Vagina (tissue), 2 donors: ENCODE measurements at places on chromosomes 12 and 14. TPM values are rescaled to one million over a fixed set of nuclear protein-coding genes. Genes with fewer than 3 reads are reported as not detected.

- H3K36me3 ChIP-seq: no peaks in the 10 kb centered on the region
- no peaks in the 10 kb centered on the region for H3K27me3 ChIP-seq
- DNase-seq: no peak
- H3K4me1 ChIP-seq: peaks cover 32% of the 10 kb centered on the region
- no peak overlapping the region for H3K27ac ChIP-seq
- no peak overlapping the region for H3K4me3 ChIP-seq
Observed at GRCh38 chr12:46548605-46549071, 176.1 kb upstream of the SLC38A2 start.

DNA sequence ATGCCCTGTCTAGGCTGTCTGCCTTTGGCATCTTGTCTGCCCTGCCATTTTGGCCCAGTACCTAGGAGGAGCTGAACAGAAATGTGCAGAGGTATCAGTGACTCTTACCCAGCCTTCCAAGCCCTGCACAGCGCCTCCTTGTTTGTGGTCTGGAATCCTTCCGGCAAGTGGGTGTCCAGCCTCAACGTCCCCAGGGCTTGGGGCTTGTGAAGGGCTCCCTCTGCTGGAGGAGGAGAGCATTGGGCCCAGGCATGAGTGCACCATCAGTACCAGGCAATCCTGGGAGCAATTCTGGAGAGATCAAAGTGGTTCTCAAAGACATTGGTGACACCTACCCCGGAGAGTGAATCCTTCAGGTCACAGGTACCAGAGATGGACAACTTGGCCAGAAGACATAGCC, 2.4 kb upstream of the TCL1B start:
- H3K27ac ChIP-seq: no peak overlapping the region
- H3K36me3 ChIP-seq: no peaks in the 10 kb centered on the region
- DNase-seq: no peak
- no peaks in the 10 kb centered on the region for H3K4me1 ChIP-seq

GRCh38 chr14:104101086-104101621, 15.7 kb downstream of the ASPG start:
- H3K4me3 ChIP-seq: no peak overlapping the region
- H3K27ac ChIP-seq: no peak overlapping the region
- H3K4me1 ChIP-seq: peaks cover 15% of the 10 kb centered on the region

- H3K27ac ChIP-seq: no peak overlapping the region
- H3K4me3 ChIP-seq: no peak overlapping the region
- no peaks in the 10 kb centered on the region for H3K36me3 ChIP-seq
- no peaks in the 10 kb centered on the region for H3K4me1 ChIP-seq
- no peak for DNase-seq
Observed at GRCh38 chr12:125259178-125259867, 194.1 kb downstream of the AACS start.

The LRFN5 gene
- 197 TPM for total RNA-seq

GRCh38 chr14:101927859-101928258, 36.5 kb upstream of the DYNC1H1 start:
- peaks cover 9% of the 10 kb centered on the region for H3K4me1 ChIP-seq
- H3K27ac ChIP-seq: peak overlapping the region; percentile 84
- no peak overlapping the region for H3K4me3 ChIP-seq
- no peaks in the 10 kb centered on the region for H3K27me3 ChIP-seq
- no peak for DNase-seq

The HSPB8 gene
- 58.4 TPM for total RNA-seq

GRCh38 chr14:106309423-106309822, 783.0 kb downstream of the TMEM121 start:
- H3K4me3 ChIP-seq: no peak overlapping the region
- DNase-seq: no peak
- H3K27ac ChIP-seq: no peak overlapping the region
- H3K27me3 ChIP-seq: no peaks in the 10 kb centered on the region

- no peak overlapping the region for H3K4me3 ChIP-seq
- H3K36me3 ChIP-seq: no peaks in the 10 kb centered on the region
- no peak overlapping the region for H3K27ac ChIP-seq
Observed at GRCh38 chr12:76777765-76778216, 13.9 kb downstream of the ZDHHC17 start.

The IL22 gene
- not detected for total RNA-seq

The EIF2B2 gene
- 22.8 TPM for total RNA-seq

- H3K27ac ChIP-seq: no peak overlapping the region
- H3K4me3 ChIP-seq: no peak overlapping the region
- H3K36me3 ChIP-seq: no peaks in the 10 kb centered on the region
Observed at GRCh38 chr12:85155791-85156190, 119.6 kb downstream of the LRRIQ1 start.

GRCh38 chr12:4734625-4735340, 14.6 kb downstream of the GALNT8 start:
- H3K36me3 ChIP-seq: no peaks in the 10 kb centered on the region
- no peaks in the 10 kb centered on the region for H3K4me1 ChIP-seq
- H3K4me3 ChIP-seq: no peak overlapping the region
